ENCODE measurements at places on chromosomes 11 and 22.

DNA sequence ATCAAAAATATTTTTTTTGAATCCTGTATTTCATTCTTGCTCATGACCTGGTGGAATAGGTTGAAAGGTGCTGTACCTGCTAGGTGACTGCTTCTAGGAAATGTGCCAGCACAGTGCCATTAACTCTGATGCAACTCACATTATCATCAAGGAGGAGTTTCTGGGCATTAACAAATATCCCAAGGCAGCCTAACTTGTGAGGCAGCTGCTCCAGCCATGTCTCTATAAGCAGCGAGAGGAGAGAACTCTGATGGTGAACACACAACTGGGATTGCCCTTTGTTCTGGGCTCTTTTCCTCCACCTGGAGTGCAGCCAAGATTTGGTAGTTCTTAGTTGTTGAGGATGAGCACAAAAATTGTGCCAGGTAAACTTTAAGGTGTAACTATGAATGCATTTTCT is 25.6 kb downstream of the HEPHL1 start:
- DNase-seq: no peak

DNA sequence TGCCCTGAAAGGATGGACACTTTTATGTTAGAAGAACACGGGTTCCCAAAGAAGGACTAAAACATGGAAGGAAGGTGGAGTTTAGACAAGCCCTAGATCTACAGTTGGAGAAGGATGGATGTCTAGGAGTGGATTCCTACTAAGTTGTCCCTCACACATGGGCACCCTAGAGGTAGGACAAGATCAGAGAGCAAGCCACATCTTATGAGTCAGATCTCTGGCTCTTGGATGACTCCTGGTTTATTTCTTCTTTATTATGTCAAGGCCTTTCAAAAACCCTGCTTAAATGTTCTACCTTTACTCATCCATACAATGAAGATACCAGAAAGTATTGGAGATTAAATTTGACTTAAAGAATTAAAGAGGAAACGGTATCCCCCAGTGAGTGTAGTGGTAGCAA is 34.4 kb downstream of the PRCP start:
- DNase-seq: no peak

GRCh38 chr11:35764417-35764816 is 101.8 kb downstream of the TRIM44 start:
- no peak for DNase-seq

DNA sequence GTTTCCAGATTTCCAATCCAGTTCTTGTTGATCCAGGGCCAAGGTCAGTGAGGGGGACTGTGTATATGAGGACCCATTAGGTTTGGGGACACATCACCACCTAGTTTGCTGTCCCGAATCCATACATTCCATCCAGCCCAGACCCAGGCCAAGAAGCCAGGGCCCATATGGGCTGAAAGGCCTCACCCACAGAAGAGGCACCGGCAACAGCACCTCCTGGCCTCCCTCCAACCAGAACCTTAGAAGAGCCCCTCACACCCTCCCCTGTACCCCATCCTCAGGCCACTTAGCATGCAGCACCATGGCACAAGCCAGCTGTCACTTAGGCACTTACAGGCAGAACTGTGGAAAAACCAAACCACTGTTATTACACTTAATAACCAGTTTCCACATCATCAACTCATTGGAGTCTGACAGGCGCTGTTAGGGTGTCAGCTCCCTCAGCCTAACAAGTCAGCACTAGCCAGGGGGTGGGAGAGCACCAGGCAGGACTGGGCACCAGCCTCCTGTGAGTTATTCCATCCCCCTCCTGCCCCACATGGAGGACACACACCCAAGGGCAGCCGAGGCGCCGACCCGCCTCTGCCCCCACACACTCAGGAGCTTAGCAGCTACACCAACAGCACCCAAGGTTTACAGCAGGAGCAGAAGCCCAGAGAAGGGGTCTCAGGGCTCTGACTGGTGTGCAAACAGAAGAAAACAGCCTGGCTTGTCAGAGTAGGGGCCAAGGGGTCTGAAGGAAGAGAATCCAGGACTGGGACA is 132.0 kb downstream of the BUD13 start:
- no peak for DNase-seq

DNA sequence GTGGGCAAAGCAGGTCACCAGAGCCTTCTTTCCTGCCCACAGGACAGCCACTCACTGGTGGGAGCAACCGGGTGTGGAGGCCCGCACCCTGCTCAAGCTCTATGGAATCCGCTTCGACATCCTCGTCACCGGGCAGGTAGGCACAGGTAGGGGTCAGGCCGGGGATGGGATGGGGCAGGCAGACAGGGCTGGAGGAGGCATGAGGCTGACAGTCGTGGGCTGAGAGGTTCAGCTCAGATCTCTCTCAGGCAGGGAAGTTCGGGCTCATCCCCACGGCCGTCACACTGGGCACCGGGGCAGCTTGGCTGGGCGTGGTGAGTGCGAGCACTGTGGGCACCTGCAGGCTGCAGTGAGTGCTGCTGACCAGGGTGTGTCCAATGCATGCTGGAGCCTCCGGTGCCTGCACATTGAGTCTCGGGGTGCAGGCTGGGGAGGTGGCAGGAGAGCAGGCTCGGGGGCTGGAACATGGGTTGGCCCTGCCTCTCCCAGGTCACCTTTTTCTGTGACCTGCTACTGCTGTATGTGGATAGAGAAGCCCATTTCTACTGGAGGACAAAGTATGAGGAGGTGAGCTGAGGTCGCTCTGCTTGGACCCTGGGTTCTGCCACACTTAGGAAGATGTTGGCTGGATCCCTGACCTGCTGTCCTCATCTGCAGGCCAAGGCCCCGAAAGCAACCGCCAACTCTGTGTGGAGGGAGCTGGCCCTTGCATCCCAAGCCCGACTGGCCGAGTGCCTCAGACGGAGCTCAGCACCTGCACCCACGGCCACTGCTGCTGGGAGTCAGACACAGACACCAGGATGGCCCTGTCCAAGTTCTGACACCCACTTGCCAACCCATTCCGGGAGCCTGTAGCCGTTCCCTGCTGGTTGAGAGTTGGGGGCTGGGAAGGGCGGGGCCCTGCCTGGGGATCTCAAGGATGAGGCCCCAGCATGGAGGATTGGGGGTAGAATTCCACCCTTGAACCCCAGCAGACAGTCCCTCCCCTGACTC is 6.3 kb downstream of the SLC7A4 start:
- no peak for DNase-seq

- no peak for DNase-seq
Measured at GRCh38 chr11:134098566-134099184, 29.8 kb downstream of the JAM3 start.

DNA sequence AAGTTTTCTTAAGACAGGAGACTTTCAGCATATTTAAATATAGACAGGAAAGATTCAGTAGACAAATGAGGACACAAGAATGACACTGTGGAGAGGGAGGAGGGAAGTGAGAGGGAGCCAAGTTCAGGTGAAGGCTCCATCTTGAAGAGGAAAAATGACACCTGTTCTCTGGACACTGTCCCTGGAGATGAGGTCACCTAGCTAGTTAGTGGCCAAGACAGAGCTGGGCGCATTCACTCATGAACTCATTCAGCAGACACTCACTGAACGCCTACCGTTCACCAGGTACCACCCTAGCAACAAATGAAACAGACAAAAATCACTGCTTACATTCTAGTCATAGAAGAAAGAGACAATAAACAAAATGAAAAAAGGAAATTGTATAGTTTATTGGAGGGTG is 103.3 kb upstream of the PARVA start:
- DNase-seq: no peak

- DNase-seq: no peak
Measured at GRCh38 chr11:14451825-14452224, 47.8 kb downstream of the COPB1 start.

GRCh38 chr11:20873054-20873453 is 203.7 kb downstream of the NELL1 start:
- DNase-seq: no peak

DNA sequence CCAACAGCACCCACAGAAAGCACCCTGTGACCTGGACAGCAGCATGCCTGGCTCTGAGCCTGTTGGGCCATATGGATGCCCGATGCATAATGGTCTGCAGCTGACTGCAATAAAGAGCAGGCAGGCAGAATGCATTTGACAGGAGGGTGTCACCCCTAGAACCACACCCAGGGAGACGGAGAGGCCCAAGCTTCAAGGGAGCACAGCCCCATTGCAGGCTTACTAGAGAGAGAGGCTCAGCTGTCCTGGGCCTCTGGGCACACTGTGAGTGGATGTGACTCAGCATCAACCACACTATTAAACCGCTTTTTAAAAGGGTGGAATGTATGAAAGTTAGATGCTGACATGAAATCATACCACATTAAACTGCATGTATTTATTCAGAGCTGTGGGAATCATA is 365.3 kb downstream of the CTTN start:
- no peak for DNase-seq

DNA sequence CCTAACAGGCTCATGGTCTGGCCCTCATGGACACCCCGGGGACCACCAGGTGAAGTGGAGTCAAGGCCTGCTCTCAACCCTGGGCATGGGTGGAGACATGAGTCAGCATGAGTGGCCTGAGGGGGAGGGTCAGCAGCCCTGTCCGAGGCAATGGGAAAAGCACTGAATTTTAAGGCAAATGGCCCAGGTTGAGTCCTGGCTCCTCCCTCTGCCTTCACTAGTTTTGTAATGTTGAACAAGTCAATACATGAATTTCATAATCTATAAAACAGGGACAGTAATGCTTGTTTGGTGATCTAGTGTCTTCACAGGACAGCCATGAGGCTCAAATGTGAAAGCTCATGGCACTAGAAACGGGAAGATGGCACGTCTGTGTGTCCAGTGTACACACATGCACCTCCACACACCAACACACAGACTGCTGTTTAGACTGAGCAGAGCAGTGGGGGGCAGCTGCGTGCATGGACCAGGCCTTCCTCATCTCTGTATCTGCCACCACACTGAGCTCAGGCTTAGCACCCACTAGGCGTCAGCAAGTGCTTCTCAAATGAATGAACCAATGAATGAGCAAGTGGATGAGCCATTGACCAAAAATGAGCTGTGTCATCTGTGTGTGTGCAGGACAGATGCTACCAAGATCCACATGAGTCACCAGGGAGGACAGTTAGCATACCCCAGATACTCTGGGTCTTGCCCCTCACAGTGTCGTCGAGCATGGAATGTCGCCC is 63.4 kb downstream of the NRXN2 start:
- DNase-seq: no peak

GRCh38 chr22:24408630-24409029 is 18.8 kb upstream of the ADORA2A start:
- no peak for DNase-seq

DNA sequence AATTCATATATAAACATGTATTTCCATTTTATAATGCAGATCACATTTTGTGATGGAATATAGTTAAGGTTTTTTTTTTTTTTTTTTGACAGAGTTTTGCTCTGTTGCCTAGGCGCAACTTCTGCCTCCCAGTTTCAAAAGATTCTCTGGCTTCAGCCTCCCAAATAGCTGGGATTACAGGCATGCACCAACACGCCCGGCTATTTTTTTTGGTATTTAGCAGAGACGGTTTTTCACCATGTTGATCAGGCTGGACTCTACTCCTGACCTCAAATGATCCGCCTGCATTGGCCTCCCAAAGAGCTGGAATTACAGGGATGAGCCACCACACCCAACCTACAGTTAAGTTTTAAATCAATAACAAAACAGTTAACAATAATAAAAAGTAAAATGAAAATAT is 18.8 kb downstream of the XKR3 start:
- no peak for DNase-seq

- DNase-seq: no peak
Measured at GRCh38 chr11:18304745-18305144, 17.2 kb downstream of the HPS5 start.

DNA sequence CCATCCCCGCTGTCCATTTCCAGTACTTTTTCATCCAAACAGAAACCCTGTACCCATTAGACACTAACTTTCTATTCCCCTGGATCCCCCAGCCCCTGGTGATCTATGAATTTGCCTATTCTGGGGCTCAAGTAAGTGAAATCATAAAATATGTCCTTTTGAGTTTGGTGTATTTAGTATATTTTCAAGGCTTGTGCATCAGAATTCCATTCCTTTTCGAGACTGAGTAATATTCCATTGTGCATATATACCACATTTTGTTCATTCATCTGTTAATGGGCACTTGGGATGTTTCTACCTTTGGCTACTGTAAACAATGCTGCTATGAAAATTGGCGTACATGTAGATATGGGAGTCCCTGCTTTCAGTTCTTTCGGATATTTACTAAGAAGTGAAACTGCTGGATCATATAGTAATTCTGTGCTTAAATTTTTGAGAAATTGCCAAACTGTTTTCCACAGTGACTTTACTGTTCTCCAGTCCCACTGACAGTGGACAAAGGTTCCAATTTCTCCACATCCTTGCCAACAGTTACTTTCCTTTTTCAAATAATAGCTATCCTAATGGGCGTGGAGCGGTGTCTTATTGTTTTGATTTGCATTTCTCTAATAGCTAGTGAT is 16.1 kb downstream of the APLP2 start:
- no peak for DNase-seq

- DNase-seq: no peak
Measured at GRCh38 chr22:19525116-19525660, 978 bp upstream of the CLDN5 start.

DNA sequence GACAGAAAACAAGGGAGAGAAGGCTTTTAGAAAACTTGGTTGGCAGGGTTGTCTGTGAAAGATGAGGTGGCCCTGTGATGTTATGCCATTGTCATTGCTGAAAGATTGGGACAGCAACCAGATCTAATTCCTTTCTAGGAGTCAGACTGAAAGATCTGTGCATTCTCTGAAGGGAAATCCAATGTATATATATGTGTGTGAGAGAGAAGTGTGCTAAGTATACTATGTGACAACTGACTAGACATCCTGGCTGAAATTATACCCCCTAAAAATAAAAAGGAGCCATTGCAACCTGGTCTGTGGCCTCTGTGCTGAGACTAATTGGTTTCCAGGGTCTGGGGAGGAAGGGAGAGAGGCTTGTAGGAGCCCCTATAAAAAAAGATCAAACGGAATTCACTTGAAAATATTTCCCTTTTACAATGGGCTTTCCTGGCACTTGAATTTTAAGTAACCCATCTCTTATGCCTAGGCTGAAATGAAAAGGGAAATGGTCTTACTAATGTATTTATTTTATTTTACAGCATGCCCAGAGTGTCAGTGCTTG is 1.2 kb upstream of the MPPED2 start:
- no peak for DNase-seq

GRCh38 chr11:120688163-120688562 is 176.6 kb downstream of the GRIK4 start:
- no peak for DNase-seq

- no peak for DNase-seq
Measured at GRCh38 chr22:27886843-27887151, 32.3 kb downstream of the PITPNB start.

GRCh38 chr22:44092636-44093220 is 68.6 kb downstream of the PARVB start:
- no peak for DNase-seq

- no peak for DNase-seq
Measured at GRCh38 chr11:57487021-57487778, 26.9 kb downstream of the RTN4RL2 start.

- DNase-seq: no peak
Measured at GRCh38 chr11:20754933-20755332, 85.5 kb downstream of the NELL1 start.

DNA sequence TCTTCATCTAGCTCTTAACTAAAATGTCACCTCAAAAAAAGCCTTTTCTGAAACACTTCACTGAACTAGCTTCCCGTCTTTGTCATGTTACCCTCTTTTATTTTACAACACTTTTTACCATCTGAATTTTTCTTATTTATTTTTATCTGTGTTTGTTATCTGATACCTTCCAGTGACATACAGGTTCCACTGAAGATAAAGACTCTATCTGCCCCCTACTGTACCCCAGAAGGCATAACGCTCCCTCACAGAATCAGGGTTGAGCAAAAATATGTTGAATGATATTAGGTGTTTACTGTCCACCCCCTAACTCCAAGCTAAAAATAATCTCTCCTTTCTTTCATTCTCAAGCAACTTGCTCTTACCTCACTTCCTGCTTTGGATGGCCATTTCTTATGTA is 654.2 kb downstream of the NELL1 start:
- DNase-seq: no peak

Data from cortex of kidney (tissue), 1 donor.